ENCODE measurements at places on chromosomes 5 and 9.

DNA sequence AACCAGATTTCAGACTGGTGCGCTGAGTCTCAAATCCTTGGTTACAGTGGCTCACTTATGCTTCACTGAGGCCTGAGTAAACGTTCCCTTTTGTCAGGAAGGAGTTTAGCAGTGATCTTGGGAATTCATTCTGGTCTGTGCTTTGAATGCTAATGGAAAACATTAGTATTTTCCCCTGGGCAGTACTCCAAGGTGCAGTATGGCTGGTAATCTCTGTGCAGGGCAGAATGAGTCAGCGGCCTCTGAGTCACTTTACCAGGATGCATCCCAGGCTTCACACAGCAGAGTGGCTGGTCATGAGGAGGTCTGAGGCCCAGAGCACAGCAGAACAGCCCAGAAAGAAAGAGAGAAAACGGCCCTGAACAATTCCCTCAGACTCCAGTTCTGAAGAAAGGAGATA is 54.0 kb downstream of the PCA3 start:
- no peak for DNase-seq
- H3K4me1 ChIP-seq = peaks cover 11% of the 10 kb centered on the region
- H3K36me3 ChIP-seq = no peaks in the 10 kb centered on the region
- no peaks in the 10 kb centered on the region for H3K27me3 ChIP-seq
- no peak overlapping the region for H3K4me3 ChIP-seq

DNA sequence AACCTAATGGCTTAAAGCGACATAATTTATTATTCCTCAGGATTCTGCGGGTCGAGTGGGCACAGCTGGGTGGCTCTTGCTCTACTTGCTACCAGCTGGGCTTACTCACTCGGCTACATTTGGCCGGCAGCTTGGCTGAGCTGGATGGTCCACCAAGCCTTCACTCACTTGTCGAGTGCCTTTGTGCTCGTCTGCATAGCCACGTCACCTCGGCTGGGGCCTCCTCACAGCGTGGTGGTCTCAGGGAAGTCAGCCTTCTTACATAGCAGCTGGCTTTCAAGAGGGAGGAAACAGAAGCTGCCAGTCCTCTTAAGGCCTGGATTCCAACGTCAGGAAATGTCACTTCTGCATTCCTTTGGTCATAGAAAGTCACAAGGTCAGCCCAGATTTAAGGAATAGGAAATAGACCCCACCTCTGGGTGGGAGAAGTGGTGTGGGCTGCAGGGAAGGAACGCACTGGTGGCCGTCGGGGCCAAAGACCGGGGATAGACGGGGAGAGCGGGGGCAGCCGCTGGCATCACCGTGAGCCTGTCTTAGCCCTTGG is 75.1 kb upstream of the RUFY1 start:
- no peak overlapping the region for H3K27ac ChIP-seq
- no peaks in the 10 kb centered on the region for H3K4me1 ChIP-seq
- H3K27me3 ChIP-seq = no peaks in the 10 kb centered on the region
- DNase-seq = no peak

DNA sequence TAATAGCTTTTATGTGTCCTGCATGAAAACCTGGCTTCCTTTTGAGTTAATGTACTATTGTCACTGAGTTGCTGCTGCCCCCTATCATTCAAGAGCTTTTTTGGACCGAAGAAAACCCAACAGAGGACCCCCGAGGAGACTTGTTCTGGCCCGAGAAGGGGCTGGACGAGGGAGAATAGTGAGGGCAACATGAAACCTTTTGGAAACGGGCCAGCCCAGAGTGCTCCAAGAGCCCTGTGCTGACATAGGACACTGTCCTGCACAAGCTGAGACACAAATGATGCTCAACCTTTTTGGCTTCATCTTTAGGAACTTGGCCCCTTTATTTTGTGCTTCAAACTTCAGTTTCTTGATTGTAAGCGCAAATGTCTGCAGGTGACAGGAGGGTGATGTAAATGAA is 4.0 kb upstream of the GADD45G start:
- H3K27me3 ChIP-seq = no peaks in the 10 kb centered on the region
- no peak overlapping the region for H3K4me3 ChIP-seq
- no peaks in the 10 kb centered on the region for H3K36me3 ChIP-seq
- peak; percentile 75 for DNase-seq

GRCh38 chr9:125911861-125912644 is 164.9 kb downstream of the PBX3 start:
- H3K27me3 ChIP-seq = no peaks in the 10 kb centered on the region
- no peak overlapping the region for H3K27ac ChIP-seq
- H3K36me3 ChIP-seq = no peaks in the 10 kb centered on the region
- no peak for DNase-seq
- no peak overlapping the region for H3K4me3 ChIP-seq

DNA sequence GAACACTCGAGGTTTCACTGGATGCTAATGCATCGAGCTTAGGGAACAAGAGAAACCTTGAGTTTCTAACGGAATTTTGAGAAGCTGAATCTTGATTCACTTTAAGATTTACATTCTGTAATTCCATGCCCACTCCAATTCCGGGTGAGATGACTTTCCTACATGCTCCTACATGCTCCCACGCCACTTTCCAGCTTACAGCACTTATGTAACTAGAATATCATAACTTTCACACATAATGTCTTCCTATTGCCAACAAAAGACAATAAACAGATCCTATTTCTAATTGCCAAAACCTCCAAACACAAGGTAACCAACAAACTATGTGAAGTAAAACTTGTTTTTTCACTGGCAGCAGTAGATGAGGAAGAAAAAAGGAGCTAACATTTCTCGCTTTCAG is 72.9 kb downstream of the ECPAS start:
- H3K27ac ChIP-seq = no peak overlapping the region

- no peak overlapping the region for H3K4me3 ChIP-seq
- no peaks in the 10 kb centered on the region for H3K27me3 ChIP-seq
- peak overlapping the region; percentile 64 for H3K27ac ChIP-seq
- H3K36me3 ChIP-seq = no peaks in the 10 kb centered on the region
Measured at GRCh38 chr9:131733541-131734061, 6.3 kb downstream of the RAPGEF1 start.

DNA sequence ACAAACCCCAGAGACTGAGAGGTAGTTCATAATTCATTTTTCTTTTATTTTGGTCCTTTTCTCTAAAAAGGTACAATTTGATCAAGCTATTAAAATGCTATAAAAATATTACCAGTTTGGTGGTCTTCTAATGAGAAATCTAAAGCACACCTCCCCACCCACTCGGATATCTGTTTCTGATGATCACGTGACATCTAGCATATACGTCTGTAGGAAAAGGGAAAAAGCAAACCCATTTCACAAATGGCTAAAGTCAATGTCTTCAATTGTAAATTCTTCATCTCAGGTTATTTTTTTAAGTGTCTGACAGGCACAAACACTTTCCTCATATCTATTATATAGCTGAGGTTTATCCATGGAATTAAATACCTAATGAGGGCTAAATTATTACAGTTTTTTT is 18.9 kb downstream of the ZNF354A start:
- DNase-seq = no peak
- H3K4me1 ChIP-seq = no peaks in the 10 kb centered on the region
- peaks cover 47% of the 10 kb centered on the region for H3K36me3 ChIP-seq
- H3K27me3 ChIP-seq = no peaks in the 10 kb centered on the region
- no peak overlapping the region for H3K4me3 ChIP-seq

DNA sequence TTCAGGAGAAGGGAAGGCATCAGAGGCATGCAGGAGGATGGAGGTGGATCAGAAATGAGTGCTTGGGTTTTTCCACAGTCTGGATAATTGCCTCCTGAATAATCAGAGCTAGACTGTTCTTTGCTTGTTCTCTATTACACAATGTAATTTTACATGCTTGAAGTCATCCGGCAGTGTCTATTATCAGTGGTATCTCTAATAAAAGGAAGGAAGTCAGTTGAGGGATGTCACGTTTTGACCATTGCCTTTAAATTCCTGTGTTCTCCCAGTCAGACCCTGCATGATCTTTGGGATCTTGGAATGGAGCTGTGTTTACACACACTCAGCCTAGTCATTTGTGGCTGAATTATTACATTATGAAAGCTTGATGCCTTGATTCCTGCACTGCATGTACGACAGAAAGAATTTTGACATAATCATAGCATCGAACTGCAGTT is 91.0 kb downstream of the PDE8B start:
- H3K27ac ChIP-seq = no peak overlapping the region
- no peak overlapping the region for H3K4me3 ChIP-seq
- H3K4me1 ChIP-seq = peaks cover 15% of the 10 kb centered on the region
- no peaks in the 10 kb centered on the region for H3K36me3 ChIP-seq
- DNase-seq = no peak

- H3K27ac ChIP-seq = no peak overlapping the region
- DNase-seq = no peak
- no peaks in the 10 kb centered on the region for H3K36me3 ChIP-seq
- peak overlapping the region; percentile 25 for H3K4me3 ChIP-seq
- no peaks in the 10 kb centered on the region for H3K27me3 ChIP-seq
Measured at GRCh38 chr5:148808864-148809642, 17.4 kb upstream of the ADRB2 start.

DNA sequence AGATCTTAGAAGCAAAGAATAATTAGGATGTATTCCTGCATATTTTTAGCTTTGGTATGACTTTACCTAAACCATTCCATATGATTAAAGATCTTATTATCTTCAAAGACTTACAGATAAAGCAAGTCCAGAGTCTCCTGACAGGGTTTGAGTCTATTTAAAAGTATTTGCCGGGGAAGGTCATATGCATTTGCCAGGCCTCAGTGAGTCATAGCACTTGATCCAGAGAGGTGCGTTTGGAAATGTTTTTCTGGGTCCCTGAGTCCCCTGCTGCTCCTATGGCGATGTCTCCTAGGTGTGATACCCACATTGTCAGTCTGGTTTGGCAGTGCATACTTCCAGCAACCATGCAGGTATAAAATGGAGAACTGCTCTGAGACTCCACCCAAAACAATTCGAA is 217.0 kb downstream of the FBXL7 start:
- H3K4me3 ChIP-seq = no peak overlapping the region
- H3K4me1 ChIP-seq = peaks cover 14% of the 10 kb centered on the region
- H3K27me3 ChIP-seq = no peaks in the 10 kb centered on the region
- no peak overlapping the region for H3K27ac ChIP-seq
- no peak for DNase-seq
- no peaks in the 10 kb centered on the region for H3K36me3 ChIP-seq

GRCh38 chr5:6861667-6862066 is 148.4 kb downstream of the TENT4A start:
- DNase-seq = no peak
- no peak overlapping the region for H3K4me3 ChIP-seq
- H3K27me3 ChIP-seq = no peaks in the 10 kb centered on the region
- no peaks in the 10 kb centered on the region for H3K4me1 ChIP-seq
- H3K36me3 ChIP-seq = no peaks in the 10 kb centered on the region

GRCh38 chr9:113532809-113533190 is 69.3 kb downstream of the RGS3 start:
- no peaks in the 10 kb centered on the region for H3K27me3 ChIP-seq
- H3K4me1 ChIP-seq = peaks cover 13% of the 10 kb centered on the region
- no peaks in the 10 kb centered on the region for H3K36me3 ChIP-seq
- no peak overlapping the region for H3K4me3 ChIP-seq

DNA sequence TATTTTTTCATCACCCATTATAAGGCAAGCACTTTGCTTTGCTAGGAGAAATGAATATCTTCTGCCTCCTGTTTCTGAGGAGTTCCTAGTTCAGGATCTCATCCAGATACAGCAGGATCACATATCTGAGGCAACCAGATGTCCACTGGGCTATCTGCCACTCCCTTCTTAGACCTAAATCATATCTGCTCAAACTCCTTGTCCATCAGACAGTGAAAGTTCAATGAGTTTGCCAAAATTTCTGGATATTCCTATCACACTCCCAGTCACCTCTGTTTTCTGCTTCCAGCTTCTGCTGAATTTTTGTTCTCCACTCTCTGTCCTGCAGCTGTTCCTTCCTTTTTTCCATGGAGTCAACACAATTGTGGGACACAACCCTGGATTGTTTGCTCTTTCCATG is 54.2 kb upstream of the BASP1 start:
- H3K4me3 ChIP-seq = no peak overlapping the region
- H3K27ac ChIP-seq = no peak overlapping the region
- no peak for DNase-seq
- H3K27me3 ChIP-seq = no peaks in the 10 kb centered on the region
- no peaks in the 10 kb centered on the region for H3K36me3 ChIP-seq

GRCh38 chr9:131082774-131083512 is 13.4 kb upstream of the AIF1L start:
- no peaks in the 10 kb centered on the region for H3K4me1 ChIP-seq
- no peak overlapping the region for H3K27ac ChIP-seq
- H3K27me3 ChIP-seq = no peaks in the 10 kb centered on the region
- H3K4me3 ChIP-seq = no peak overlapping the region
- DNase-seq = no peak
- no peaks in the 10 kb centered on the region for H3K36me3 ChIP-seq

- H3K27ac ChIP-seq = no peak overlapping the region
- peaks cover 15% of the 10 kb centered on the region for H3K4me1 ChIP-seq
- no peak overlapping the region for H3K4me3 ChIP-seq
- H3K27me3 ChIP-seq = no peaks in the 10 kb centered on the region
Measured at GRCh38 chr5:173594061-173594460, 22.4 kb downstream of the BOD1 start.

DNA sequence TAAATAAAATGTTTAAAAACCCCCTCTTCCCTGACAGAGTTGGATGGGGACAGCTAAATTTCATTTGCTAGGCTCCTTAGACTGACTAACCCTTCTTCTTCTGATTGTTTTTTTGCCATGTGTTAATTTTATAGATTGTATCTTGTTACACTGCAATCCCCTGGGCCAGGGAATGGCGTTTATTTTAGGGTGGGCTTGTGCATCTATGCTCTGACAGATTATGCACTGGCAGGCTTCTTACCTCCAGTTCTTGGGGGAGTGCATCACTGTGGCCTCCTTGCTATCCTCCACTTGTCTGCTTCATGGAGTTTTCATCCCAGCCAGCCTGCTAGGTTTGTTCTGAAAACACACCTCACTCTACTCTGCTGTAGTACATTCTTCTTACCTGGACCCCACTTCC is 159.8 kb downstream of the DROSHA start:
- H3K36me3 ChIP-seq = no peaks in the 10 kb centered on the region
- DNase-seq = no peak
- H3K4me3 ChIP-seq = no peak overlapping the region
- no peaks in the 10 kb centered on the region for H3K4me1 ChIP-seq

DNA sequence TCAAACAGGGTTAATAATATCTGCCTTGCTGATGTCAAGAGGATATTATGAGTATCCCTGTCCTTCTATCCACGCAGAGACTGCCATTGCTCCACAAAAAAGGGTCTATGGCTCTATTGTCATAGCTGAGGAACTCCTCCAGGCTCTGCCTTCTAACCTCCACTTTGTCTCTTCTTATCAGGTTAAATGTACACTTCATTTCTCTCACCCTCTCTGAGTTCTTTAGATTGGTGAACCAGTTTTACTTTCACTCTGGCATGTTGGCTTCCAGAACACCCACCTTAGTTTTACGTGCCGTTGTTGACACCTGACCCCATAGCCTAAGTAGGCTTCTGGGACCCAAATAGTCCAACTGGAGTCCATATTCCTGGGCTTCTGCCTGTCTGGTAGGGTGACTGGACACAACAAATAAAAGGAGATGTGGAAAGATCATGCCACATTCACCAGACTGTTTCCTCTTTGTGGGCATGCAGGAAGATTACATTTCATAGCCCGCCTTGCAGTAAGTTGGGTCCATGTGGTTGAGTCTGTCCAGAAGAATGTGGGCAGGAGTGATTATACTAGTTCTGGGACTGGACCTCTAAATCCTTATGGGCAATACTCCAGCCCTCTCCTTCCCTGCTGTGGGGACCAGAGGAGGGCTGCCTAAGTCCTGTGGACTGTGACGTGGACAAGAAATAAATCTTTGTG is 350.4 kb upstream of the CLINT1 start:
- no peak overlapping the region for H3K27ac ChIP-seq
- no peak for DNase-seq
- H3K36me3 ChIP-seq = no peaks in the 10 kb centered on the region
- H3K27me3 ChIP-seq = no peaks in the 10 kb centered on the region

Data from vagina (tissue), 2 donors.